ENCODE measurements at places on chromosomes 1 and 21. TPM values are rescaled to one million over a fixed set of nuclear protein-coding genes. Genes with fewer than 3 reads are reported as not detected.

Gene KRTAP13-1
- not detected for total RNA-seq

Gene ITLN1
- total RNA-seq: not detected

Gene LHX8
- total RNA-seq: not detected

Gene LY9
- total RNA-seq: not detected

Gene C1QTNF12
- 0.88 TPM for total RNA-seq

Gene RRAGC
- 14.3 TPM for total RNA-seq

Gene IVL
- not detected for total RNA-seq

Gene OR2G6
- total RNA-seq: not detected

Gene GJA4
- total RNA-seq: 0.39 TPM

Gene GRIK3
- total RNA-seq: not detected

Gene OR2T29
- total RNA-seq: not detected

Gene IQGAP3
- 22.8 TPM for total RNA-seq

Gene FAM110D
- not detected for total RNA-seq

Gene NR0B2
- not detected for total RNA-seq

Gene PROX1
- 0.32 TPM for total RNA-seq

Gene POU3F1
- not detected for total RNA-seq

Gene CACNA1S
- total RNA-seq: not detected
